ENCODE measurements at places on chromosomes 4 and X. TPM values are rescaled to one million over a fixed set of nuclear protein-coding genes. Genes with fewer than 3 reads are reported as not detected.

LDB2 gene
- 37.7 TPM for total RNA-seq

GLOD5 gene
- 2.5 TPM for total RNA-seq

ASB12 gene
- not detected for total RNA-seq

XPNPEP2 gene
- total RNA-seq, result 2.9 TPM

DUSP21 gene
- not detected for total RNA-seq

APLN gene
- total RNA-seq, result 1.0 TPM

FSTL5 gene
- total RNA-seq, result not detected

GUCY1A1 gene
- total RNA-seq, result 92.7 TPM

SOX3 gene
- not detected for total RNA-seq

GPR119 gene
- not detected for total RNA-seq

DNA sequence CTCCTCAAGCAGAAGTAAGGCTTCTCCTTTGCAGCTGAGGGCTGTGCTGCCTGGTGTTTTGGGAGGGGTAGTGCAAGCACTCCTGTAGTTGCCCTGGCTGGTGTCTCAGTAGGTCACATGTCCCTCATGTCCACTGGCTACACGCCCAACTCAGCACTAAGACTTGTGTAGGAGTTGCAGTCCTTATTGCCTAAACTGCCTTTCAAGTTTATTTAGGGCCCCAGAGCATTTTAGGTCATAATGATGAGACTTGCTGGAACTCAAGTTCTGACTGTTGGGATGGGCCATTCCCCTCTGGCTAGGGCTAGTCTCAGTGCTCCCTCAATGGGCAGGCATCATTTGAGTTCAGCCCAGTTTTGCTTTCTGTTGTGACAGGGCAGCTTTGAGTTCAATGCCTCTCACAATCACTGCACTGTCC, 44.1 kb downstream of the PPM1K start:
- no peaks in the 10 kb centered on the region for H3K27me3 ChIP-seq
- H3K27ac ChIP-seq, result no peak overlapping the region
- peak; percentile 73 for DNase-seq
- no peak overlapping the region for H3K4me3 ChIP-seq

DNA sequence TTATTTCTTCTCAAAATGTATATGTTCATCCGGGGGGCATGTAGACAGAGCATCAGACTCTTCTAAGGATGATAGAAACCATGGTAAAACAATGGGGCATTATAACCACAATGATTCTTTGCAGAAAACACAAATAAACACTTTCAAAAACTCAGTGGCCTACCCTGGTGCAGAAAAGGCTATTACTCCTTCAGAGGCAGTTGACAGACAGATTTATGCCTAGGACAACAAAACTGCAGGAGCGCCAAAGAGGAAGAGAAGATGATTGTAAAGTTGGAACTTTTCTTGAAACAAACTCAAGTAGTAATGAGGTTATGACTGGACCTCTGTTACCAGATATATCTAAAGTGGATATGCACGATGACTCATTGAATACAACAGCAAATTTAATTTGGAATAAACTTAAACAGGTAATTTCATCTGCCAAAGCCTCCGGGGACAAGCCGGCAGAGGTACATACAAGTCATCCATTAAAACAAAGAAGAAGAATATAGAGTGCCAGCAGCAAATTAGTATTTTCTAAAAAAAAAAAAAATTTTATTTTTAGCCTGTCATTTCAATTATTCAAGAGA, 1068.4 kb upstream of the INTU start:
- H3K36me3 ChIP-seq, result no peaks in the 10 kb centered on the region
- no peaks in the 10 kb centered on the region for H3K27me3 ChIP-seq
- no peak overlapping the region for H3K27ac ChIP-seq

- H3K4me1 ChIP-seq, result no peaks in the 10 kb centered on the region
- no peak within 1 kb of the TSS for H3K27ac ChIP-seq
- no peaks in the 10 kb centered on the region for H3K36me3 ChIP-seq
- H3K27me3 ChIP-seq, result peaks cover 10% of the 10 kb centered on the region
- DNase-seq, result no peak
These were observed at the start of gene NEXMIF for GRCh38 chrX:74925225-74926088. Gene NEXMIF (minus strand): TSS chrX:74925452.

DNA sequence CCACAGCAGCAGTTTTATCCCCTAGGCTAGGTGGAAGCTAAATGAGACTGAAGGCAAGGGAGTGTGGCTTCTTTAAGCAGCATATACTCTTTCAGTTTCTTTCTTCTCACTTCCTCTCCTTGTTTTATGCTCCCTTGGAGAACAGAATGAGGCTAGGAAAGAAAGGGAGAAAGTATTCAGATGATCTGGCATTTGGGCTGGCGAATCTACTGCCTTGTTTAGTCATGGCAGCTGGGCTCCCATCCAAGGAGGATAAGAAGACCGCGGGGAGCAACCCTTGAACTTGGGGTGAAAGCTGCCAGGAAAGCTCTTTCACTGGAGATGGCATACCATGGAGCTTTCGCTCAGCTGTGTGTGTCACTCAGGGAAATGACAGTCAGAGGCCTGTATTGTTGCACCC, 72.1 kb downstream of the ARHGEF38 start:
- no peak for DNase-seq
- no peak overlapping the region for H3K4me3 ChIP-seq
- peaks cover 10% of the 10 kb centered on the region for H3K4me1 ChIP-seq
- H3K27me3 ChIP-seq, result no peaks in the 10 kb centered on the region
- no peak overlapping the region for H3K27ac ChIP-seq
- H3K36me3 ChIP-seq, result no peaks in the 10 kb centered on the region

- peaks cover 76% of the 10 kb centered on the region for H3K36me3 ChIP-seq
- no peaks in the 10 kb centered on the region for H3K4me1 ChIP-seq
- no peak for DNase-seq
- H3K27ac ChIP-seq, result no peak overlapping the region
These were observed 18.1 kb upstream of the ADAD1 start for GRCh38 chr4:122360754-122361153.

DNA sequence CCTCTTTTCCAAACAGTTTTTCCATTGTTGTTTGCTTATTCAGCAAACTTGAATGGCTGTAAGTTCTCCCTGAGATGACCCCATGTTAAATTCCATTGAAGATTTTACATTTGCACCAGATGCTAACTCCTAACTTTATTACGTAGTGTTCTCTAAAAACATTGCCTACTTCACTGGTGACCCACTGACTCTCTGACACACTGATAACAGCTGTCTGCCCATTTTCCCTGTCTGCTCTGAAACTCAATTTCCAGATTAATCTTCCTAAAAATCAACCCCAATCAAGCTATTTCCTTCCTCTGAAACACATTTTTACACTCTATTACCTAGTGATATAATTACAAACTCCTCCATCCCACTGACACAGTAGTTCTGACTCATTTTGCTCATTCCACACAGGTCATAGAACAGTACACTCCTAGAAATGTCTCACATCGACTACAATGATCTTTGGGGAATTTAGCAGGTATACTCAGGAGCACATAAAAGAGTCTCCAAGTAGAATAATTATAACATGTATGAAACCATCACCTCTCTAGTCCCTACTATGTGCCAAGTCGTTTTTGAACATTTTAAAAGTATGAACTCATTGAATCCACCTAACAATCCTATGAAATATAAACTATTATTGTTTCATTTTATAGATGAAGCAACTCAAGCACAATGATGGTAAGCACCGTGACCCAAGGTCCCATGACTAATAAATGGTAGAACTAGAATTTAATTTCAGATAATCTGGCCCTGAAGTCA, 210.9 kb downstream of the SLIT2 start:
- no peaks in the 10 kb centered on the region for H3K4me1 ChIP-seq
- H3K27me3 ChIP-seq, result no peaks in the 10 kb centered on the region
- no peak for DNase-seq
- no peak overlapping the region for H3K4me3 ChIP-seq

GRCh38 chr4:103424853-103425252, 226.7 kb upstream of the CENPE start:
- no peak overlapping the region for H3K27ac ChIP-seq
- no peaks in the 10 kb centered on the region for H3K36me3 ChIP-seq
- H3K27me3 ChIP-seq, result no peaks in the 10 kb centered on the region
- H3K4me1 ChIP-seq, result no peaks in the 10 kb centered on the region
- no peak for DNase-seq
- H3K4me3 ChIP-seq, result no peak overlapping the region

DNA sequence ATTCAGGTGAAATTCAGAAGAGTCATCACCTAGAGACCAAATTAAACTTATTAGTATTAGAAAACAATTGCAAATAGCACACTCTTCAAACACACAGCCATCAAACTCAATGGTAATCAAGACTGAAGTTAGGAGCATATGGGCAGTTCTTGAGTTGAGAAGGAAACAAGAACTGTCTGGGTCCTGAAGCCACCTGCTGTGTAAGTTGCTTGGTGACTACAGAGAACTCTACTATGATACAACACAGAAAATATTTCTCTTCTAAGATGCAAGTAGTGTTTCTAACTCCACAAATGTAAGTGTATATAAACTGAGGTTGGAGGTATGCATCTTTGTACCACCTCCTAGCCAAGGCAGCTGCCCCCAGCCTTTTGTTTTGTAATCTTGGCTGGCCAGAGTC, 325 bp upstream of the PF4V1 start:
- no peak overlapping the region for H3K27ac ChIP-seq
- no peak overlapping the region for H3K4me3 ChIP-seq
- no peak for DNase-seq
- H3K4me1 ChIP-seq, result peaks cover 21% of the 10 kb centered on the region
- H3K36me3 ChIP-seq, result no peaks in the 10 kb centered on the region

DNA sequence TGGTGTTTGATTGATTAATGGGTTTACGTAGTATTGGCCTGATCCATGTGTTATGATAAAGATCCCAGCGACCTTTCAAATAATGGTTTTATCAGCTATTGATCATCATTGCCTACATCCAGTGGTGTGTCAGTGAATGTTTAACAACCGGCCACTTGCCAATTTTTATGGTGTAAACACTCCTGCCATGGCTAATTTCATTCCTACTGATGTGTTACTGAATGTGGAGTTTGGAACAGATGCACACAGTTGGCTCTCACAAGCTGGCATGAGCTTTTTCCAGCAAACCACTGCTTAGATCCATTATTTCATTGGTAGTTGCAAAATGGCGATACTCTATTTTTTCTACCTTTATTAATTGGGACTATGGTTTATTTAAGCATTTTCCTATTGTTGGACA, 139.9 kb downstream of the REPS2 start:
- H3K36me3 ChIP-seq, result no peaks in the 10 kb centered on the region
- H3K4me1 ChIP-seq, result no peaks in the 10 kb centered on the region
- no peak overlapping the region for H3K4me3 ChIP-seq

DNA sequence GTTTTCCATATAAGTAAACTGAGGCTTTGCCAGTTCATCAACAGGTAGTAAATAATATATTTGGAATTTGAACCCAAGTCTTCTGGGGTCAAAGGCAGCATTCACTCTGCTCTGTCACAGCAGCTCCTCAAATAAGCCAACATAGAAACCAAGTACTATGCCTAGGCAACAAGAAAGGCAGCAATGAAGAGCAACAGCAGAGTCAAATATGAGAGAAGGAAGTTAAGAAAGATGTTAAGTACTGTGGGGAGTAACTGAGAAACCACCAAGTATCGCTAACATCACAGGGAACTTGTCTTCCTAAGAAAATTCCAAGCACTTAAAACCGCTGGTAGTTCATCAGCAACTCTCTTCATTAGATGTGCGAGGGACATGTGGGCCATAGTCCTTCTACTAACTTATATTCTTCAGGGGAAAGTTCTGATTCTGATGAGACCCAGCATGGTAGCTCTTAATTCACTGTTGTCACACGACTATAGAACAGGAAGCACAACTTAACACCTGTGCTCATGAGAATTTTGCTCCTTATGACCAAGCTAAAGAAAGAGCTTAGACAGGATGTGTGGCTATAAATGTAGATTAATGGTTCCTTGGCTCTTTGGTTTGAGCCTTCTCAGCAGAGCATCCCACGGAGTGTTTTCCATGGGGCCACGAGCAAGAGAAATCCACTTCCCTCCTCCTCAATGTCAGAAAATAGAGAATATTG, 107.8 kb downstream of the AR start:
- no peak overlapping the region for H3K4me3 ChIP-seq
- no peaks in the 10 kb centered on the region for H3K27me3 ChIP-seq
- no peaks in the 10 kb centered on the region for H3K4me1 ChIP-seq
- H3K36me3 ChIP-seq, result no peaks in the 10 kb centered on the region

- H3K36me3 ChIP-seq, result no peaks in the 10 kb centered on the region
- H3K4me3 ChIP-seq, result no peak overlapping the region
- no peak overlapping the region for H3K27ac ChIP-seq
These were observed 339.2 kb downstream of the DCAF12L2 start for GRCh38 chrX:125826774-125827451.

GRCh38 chrX:98501426-98501825, 1617.7 kb downstream of the RPA4 start:
- no peaks in the 10 kb centered on the region for H3K4me1 ChIP-seq
- no peaks in the 10 kb centered on the region for H3K36me3 ChIP-seq
- DNase-seq, result no peak
- H3K27me3 ChIP-seq, result no peaks in the 10 kb centered on the region

DNA sequence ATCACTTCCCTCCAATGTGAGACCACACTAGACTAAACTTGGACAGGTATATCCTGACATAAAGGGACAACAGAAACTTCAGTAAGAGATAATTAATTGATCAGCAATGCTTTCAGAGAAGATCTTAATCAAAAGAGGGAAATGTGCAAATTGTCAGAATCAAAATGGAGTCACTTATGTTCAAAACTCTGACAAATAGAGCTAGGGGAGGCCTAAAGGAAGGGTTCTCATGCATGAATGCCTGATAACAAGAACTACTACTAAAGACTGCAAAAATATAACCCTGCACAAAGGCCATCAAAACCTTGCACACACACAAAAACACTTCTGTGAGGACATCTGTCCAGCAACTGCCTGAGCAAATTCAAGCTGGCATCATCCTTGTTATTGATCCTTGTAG, 637.5 kb upstream of the INTU start:
- no peaks in the 10 kb centered on the region for H3K27me3 ChIP-seq
- no peaks in the 10 kb centered on the region for H3K4me1 ChIP-seq

DNA sequence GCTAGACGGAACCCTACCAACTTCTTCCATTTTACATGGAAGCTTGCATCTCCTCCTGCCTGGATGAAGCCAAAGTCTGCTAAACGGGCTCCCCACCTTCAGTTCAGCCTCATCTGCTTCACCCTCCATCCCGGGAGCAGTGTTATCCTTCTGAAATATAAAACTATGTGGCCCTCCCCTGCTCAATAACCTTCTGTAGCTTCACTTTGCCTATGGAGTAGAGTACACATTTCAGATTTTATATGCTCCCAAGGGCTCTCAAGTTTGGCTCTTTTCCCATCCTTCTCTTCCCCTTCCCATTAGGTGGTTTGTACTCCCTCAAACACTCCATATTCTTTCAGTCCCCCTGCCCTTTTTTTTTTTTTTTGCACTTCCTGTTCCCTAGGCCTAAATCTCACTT, 115.9 kb upstream of the RAI2 start:
- H3K27ac ChIP-seq, result no peak overlapping the region
- no peaks in the 10 kb centered on the region for H3K27me3 ChIP-seq
- H3K4me3 ChIP-seq, result no peak overlapping the region
- no peaks in the 10 kb centered on the region for H3K36me3 ChIP-seq

DNA sequence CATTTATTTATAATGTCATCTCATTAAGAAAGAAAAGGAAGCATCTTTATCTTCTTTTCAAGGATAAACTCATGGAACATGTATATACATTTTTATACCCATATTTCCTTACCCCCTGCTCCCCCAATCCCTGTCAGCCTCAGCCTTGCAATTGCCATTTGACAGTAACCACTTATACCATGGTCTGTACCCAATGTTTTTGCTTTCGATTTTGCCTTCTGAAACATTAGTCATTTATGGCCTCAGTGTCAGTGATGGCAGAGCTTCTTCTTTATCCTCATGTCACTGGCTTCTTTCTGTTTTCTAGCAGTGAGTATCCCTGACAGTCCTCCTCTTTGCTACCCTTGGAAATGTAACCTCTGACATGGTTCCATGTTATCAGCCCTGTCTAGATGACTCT, 228.4 kb downstream of the SPRY1 start:
- H3K27me3 ChIP-seq, result no peaks in the 10 kb centered on the region
- no peaks in the 10 kb centered on the region for H3K36me3 ChIP-seq
- H3K27ac ChIP-seq, result no peak overlapping the region
- DNase-seq, result no peak
